H1 (cell line): ENCODE measurements at places on chromosomes 4 and X.

- DNase-seq = peak; percentile 45
These were observed 243.0 kb upstream of the KCNIP4 start for GRCh38 chr4:22191565-22191964.

DNA sequence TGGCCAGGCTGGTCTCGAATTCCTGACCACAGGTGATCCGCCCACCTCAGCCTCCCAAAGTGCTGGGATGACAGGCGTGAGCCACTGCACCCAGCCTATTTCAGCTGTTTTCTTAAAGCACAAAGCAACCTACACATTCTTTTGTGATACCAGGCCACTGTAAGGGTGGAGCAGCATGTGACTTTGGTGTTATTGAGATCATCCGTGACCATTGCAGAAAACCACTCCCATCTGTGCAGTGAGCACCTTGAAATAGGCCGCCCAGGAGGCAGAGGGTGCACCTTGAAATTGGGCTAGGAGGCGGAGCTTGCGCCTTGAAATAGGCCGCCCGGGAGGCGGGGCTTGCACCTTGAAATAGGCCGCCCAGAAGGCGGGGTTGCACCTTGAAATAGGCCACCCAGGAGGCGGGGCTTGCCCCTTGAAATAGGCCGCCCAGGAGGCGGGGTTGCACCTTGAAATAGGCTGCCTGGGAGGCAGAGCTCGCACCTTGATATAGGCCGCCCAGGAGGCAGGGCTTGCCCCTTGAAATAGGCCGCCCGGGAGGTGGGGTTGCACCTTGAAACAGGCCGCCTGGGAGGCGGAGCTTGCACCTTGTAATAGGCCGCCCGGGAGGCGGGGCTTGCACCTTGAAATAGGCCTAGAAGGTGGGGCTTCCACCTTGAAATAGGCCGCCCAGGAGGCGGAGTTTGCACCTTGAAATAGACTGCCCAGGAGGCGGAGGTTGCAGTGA, 9.0 kb upstream of the SLC25A6 start:
- peak; percentile 90 for DNase-seq

DNA sequence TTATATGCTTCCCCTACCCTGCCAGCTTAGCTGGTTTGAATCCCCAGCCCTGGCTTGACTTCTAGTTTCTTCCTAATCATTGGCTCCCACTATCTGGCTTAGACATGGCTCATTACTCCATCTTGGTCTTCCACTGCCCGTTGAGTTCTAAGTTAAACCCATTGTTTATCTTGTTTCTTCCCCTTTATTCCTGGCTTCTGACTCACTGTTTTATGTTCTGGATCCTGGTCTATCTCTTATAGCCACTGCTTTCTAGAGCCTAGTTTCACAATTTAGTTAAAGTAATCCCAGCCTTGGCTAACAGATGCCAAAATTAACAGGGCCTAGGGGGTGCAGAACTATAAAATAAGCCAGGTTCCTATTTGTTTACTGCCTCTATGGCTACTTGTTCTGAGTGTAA, 120.9 kb downstream of the ARHGEF9 start:
- DNase-seq = no peak

DNA sequence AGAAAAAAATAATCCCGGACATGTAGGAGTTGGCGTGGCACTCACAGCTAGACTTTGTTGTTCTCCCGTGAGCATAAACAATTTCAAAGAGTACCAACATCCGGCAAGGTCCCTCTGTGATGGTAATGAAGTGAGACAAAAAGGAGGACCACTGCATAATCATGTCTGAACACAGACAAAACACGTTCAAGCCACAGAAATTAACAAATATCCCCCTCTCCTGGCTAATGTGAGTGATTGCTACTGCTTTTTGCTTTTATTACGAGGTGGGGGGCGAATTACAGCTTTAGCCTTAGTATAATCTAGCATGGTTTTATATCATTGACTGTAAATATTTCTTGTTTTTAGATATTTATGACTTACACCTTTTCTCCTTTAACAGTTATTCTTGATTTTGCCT, 118.5 kb downstream of the PLS3 start:
- no peak for DNase-seq

GRCh38 chr4:189787216-189788031, 153.2 kb upstream of the FRG1 start:
- DNase-seq = no peak

- peak; percentile 67 for DNase-seq
These were observed 15.8 kb downstream of the BCAP31 start for GRCh38 chrX:153708415-153708814.

DNA sequence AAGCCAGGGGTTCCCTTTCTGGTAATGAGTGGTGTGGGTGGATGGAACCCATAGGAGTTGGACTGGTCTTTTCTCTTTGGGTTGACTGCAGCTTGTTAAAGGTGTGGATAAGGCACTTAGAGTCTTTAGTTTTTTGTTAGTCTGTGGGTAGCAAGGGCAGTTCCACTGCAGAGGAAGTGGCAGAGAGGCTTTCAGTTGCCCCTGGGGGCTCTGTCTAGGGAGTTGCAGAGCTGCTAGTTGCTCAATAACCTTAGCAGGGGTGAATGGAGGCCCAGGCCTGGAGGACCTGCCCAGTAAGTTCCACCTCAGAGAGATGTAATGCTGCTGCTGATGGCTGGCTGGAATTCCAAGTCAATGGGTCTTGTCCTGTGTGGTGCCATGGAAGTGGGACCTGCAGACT, 282.6 kb upstream of the NDST4 start:
- DNase-seq = no peak

GRCh38 chr4:36360755-36361154, 79.3 kb downstream of the DTHD1 start:
- DNase-seq = no peak

- DNase-seq = no peak
These were observed 43.1 kb upstream of the BOD1L1 start for GRCh38 chr4:13670456-13671160.

GRCh38 chr4:10101671-10102473, 14.7 kb downstream of the WDR1 start:
- DNase-seq = no peak

DNA sequence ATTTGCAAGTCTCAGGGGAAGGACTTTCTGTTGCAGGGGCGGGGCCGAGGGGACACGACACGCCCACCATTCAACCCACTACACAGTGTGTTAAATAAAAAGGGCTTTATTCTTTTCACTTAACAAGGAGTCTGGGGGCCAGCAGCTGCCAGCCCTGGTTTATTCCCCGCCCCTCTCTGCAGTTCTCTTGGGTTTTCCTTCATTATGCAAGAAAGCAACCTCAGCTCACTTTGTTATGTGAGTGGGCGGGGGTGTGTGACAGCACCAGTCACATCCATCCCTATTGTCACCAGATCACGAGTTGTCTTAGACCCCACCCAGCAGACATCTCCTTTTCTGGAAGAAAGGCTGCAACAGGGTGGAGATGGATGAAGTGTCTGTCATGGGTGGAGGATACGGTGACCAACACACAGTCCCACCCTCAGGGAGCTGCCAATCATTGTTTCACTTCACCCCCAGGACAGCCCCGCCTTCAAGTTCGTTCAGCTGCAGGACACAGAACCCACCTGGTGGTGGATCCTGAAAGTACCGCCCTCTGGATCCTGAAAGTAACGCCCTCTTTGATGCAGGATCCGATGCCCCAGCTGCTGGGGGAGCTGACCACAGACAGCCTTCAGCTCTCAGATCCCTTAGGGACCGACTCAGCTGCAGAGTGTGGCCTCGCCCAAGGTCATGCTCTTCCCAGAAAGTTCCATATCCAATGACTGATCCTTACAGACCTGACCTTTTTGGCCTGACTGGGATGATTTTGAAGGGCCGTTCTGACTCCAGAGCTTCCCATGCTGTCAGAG, 79.6 kb downstream of the SMIM20 start:
- DNase-seq = peak; percentile 97

DNA sequence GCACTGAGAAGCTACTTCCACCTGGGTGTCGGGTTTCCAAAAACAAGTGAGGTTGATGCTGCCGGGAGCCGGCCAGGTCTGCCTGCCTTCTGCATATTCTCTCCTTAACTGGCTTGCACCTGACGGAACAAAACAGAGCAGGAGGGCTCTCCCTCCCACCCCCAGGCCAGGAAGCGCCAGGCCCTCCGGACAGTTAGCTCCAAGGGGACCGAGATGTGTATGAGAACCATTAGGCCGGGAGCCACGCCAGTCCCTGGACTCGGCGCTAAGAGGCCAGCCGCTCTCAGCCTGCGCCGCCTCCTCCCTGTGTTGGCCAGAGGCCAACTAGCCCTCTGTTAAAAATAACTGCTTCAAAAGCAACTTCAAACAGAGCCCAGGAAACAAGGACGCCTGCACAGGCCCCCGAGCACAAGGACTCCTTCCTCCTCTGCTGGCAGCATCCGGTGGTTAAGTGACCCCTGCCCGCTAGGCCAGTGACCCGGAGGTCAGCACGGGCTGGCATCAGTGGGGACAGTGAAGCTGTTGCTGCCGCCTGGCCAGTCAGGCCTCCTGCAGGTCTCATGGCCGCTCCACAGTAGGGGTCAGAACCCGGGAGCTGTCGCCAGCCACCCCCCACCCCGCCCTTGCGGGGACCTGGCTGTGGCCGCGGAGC, 107.9 kb downstream of the ABLIM2 start:
- peak; percentile 65 for DNase-seq

DNA sequence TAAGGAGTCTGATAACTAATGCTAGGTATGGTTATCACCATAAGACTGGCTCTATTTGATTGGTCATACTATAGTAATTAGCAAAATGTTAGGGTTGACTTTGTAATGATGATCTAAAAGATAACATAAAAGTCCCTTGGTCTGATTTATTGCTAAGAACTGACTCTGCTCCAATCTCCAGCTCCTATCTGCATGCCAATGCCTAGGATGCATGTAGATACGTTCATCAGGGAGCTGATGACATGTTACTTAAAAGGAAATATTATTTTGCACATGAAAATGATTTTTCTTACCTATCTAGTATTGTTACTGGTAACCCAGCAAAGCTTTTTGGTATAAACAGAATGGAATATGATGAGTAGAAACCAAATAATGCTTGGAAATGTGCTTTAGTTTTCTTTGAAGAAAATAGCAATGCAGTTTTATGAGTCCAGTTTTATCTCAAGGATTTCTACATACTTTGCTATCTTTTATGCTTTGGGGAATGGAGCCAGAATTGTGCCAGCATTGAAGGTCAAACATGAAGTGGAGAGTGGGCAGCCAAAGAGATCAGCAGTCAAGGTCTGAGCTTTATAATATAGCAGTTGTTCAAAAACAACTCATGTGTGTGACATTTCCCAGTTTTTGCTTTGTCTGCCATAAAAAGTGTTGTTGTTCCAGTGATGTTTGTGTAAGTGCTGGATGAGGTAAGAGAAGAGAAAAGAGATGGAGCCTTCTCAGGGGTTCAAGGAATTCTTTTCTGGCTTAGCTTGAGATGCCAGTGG, 121.0 kb downstream of the ARHGAP24 start:
- DNase-seq = no peak

DNA sequence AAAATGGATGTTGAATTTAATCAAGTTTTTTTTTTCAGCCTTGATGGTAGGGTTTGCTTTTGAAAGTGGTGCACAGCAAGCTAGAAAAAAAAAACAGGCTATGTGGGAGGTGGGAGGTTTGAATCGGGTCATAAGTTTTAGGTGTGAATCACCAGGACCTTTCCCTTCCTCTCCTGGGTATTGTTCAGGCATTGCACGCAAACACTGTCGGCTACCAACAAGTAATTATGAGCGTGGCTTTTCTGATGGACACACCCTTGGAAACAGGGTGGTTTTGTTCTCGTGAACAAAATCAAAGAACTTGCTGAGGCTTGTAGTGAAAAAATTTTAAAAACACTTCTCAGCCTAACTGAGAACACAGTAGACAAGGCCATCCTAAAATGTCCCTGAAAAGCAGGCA, 18.1 kb downstream of the PIR start:
- DNase-seq = no peak

DNA sequence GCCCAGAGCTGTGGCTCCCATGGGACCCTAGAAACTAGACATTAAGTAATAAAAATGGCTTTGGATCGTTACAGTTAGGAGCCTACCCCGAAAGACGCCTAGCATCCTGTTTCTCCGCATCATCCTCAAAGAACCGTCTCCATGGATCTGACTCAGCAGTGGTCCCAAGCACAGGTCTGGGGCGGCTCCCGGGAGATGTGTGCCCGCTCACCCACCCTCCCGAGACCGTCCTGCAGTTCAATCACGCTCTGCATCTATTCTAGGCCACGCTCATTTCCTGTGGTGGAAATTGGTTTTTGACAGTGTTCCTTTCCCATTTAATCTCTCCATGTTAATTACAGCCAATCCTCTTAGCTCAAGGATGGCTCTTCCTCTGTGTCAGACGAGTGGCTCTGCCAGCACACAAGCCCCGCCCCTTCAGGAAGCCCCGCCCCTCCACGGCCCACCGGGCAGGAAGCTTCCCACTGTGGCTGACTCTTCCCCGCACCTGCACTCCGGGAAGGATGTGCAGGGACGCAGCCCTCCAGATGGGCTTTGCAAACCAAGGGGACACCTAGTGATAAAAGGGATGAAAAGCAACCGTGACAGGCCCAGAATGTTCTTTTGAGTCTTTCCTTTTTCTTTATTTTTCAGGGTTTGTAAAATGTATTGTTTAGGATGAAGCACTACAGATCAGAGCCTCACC, 34.5 kb upstream of the HELT start:
- peak; percentile 91 for DNase-seq

DNA sequence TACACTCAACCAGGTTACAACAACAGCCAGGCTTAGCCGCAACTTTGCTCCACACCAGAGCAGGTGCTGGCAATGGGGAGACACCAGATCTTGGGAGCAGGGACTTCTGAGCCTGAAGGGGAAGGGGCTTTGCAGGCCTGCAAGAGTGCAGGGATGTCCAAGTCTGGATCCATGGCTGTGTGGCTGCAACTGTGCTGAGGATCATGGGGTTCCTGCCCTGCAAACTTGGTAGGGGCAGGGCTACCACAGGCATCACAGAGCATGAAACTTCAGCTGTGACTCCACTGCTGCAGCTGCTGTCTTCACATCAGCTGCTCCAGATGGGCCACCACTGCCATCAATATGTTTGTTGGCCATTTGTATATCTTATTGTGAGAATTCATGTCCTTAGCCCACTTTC, 340.4 kb downstream of the FSTL5 start:
- no peak for DNase-seq

DNA sequence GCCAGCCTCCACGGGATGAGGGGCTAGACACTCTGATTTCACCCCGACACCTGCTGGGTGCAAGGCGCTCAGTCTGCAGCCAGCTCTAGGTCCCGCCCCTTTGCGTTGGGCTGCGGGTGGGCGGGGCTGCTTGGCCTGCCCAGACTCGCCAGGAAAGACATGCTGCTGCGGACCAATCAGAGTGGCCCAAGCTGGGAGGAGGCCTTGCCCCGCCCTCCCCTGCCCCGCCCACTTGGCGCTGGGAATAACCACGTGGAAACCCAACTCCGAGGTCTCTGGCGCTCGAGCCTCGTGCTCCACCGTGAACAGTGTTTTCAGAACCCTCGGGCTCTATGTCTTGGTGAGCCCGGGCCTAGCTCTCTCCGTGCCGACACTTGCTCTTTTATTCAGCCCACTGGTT, 5.3 kb upstream of the VMA21 start:
- no peak for DNase-seq

- DNase-seq = no peak
These were observed 157.5 kb upstream of the ANKRD50 start for GRCh38 chr4:124869961-124870495.

- DNase-seq = no peak
These were observed 69.9 kb upstream of the BRS3 start for GRCh38 chrX:136417806-136418205.

GRCh38 chrX:19721726-19722370, 165.6 kb downstream of the SH3KBP1 start:
- DNase-seq = no peak

- DNase-seq = no peak
These were observed 15.3 kb downstream of the CCNG2 start for GRCh38 chr4:77172336-77172735.

- DNase-seq = no peak
These were observed 37.1 kb downstream of the TRMT44 start for GRCh38 chr4:8477676-8478075.

- DNase-seq = no peak
These were observed 90.4 kb downstream of the PHOX2B start for GRCh38 chr4:41658163-41658562.
